ENCODE measurements at places on chromosomes 1 and 21.

GRCh38 chr1:232894436-232894835 lies 56.0 kb upstream of the NTPCR start:
- DNase-seq, result no peak

- no peak for DNase-seq
Observed at GRCh38 chr1:71465093-71465492, 384.3 kb upstream of the ZRANB2 start.

DNA sequence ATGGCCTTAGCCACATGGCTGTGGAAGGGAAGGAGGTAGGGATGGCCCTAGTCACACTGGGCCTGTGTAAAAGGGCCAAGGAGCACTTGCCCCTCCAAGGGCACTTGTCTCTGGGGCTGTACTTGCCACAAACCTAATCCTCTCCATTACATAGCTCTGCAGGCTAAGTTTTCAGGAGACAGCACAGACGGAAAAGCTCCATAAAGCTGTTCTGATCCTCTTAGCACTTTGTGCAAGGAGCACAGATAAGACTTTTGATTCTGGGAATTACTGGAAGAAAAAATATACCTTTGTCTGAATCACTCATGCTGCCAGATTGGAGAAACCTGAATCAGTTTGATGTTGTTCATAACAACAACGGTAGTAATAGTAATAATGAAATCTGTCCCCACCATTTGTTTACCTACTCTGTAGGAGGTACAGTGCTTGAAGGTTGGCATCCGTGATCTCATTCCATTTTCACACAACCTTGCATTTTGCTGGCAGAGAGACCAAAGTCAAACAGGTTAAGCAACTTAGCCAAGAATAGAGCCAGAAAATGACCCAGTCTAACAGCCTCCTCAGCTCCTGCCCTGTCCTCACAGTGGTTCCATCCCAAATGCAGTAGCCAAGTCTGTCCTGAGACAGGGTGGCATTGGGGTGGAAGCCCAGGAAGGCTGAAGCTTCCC lies 207.1 kb downstream of the ROR1 start:
- DNase-seq, result no peak

GRCh38 chr1:209650454-209650853 lies 1.8 kb downstream of the LAMB3 start:
- DNase-seq, result no peak

GRCh38 chr1:53574621-53575020 lies 115.4 kb downstream of the DMRTB1 start:
- DNase-seq, result no peak

DNA sequence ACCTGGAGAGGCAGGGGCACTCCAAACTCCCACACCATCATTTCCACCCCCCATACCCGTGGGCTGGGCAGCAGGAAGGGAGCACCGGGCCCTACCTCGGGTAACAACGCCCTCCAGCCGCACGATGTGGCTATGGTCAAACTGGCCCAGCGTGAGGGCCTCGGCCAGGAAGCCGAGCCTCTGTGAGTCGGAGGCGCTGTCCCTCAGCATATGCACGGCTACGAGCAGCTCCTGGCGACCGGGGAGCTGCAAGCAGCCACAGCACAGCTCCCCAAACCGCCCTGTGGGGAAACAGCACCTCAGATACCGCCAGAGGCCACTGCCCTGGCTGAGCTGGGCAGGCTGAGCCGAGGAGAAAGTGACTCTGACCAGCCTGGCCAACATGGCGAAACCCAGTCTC lies 29.2 kb downstream of the CDCA8 start:
- DNase-seq, result no peak

DNA sequence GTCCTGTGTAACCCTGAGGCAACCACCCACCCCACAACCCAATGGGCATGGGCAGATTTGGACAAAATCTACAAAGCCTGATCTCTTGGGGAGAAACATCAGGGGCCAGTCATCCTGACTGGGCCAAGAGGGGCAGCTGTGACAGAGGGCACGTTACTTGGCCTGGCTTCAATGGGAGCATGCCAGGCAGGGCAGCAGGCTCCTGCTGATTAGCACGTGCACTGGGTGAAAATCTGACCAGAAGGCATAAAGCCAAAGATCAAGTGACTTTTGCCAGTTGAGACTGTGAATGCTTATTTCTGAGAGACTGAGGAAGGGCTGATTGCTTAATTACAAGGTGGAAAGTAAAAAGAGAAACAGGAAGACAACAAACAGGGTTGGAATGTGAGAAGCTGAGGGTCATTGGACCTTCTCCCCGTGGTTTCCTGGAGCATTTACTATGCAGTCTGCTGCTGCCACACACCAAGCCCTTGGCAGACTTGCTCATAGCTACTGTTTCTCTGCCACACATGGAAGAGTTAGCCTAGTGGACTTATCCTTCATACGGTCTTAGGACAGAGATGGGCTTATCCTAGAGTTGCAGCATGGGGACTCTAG lies 39.8 kb upstream of the TNR start:
- no peak for DNase-seq
